Esophagus squamous epithelium (tissue), 5 donors: ENCODE measurements at places on chromosomes 5 and 9.

DNA sequence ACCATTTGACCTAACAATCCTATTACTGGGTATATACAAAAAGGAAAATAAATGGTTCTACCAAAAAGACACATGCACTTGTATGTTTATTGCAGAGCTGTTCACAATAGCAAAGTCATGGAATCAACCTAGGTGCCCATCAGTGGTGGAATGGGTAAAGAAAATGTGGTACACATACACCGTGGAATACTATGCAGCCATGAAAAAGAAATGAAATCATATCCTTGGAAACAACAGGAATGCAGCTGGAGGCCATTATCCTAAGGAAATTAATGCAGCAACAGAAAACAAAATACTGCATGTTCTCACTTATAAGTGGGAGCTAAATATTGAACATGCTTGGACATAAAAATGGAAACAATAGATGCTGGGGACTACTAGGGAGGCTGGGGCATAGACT lies 534.1 kb upstream of the SGCD start:
- DNase-seq, result no peak

DNA sequence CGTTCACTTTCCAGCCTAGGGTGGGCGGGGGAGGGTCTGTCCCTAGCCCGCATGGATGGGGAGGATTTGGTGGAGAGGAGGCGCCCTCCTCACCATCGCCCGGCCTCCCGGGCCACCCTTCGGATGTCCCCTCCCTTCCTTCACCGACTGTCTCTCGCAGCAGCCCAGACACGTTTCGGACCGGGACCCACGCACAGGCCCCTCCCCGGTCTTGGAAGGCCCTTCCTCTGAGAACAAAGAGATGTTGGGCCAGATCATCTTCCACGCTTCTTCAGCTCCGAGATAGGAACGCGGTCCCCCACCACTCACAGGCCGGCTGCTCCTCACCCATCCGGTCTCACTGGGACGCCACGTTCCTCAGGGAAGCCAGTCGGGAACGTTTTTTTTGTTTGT lies 640 bp upstream of the DPM2 start:
- no peak for DNase-seq

- no peak for DNase-seq
These were observed 51.2 kb downstream of the FCHO2 start for GRCh38 chr5:73007051-73007450.

GRCh38 chr9:92325991-92326500 lies 293 bp downstream of the CENPP start:
- no peak for DNase-seq

DNA sequence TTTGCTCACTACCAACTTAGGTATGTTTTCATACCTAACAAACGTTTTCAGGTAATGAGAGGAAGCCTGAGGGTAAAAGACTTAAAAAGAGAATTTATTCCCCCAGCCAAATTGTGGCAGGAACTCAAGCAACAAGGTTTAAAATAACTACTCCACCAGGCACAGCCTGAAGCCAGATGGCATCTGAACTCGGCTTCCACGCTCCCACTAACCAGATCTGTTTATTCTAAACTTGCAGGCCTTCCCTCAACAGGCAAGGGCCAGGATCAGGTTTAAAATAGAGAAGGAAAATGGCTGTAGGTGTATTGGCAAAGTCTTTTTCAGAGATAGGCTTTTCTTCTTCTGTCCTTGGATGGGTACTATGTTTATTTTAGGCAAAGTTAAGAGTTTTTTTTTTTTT lies 89.4 kb downstream of the OTULIN start:
- no peak for DNase-seq
